ENCODE measurements at places on chromosomes 16 and 17.
A peak's percentile ranks its signal among the peaks of the same experiment; 100 is the strongest.

GRCh38 chr17:49881054-49881402, 33.2 kb upstream of the TAC4 start:
- DNase-seq, result no peak

- DNase-seq, result no peak
Measured at GRCh38 chr17:66527335-66527734, 224.9 kb downstream of the PRKCA start.

- DNase-seq, result no peak
Measured at GRCh38 chr17:32288615-32289014, 23.0 kb downstream of the RHBDL3 start.

DNA sequence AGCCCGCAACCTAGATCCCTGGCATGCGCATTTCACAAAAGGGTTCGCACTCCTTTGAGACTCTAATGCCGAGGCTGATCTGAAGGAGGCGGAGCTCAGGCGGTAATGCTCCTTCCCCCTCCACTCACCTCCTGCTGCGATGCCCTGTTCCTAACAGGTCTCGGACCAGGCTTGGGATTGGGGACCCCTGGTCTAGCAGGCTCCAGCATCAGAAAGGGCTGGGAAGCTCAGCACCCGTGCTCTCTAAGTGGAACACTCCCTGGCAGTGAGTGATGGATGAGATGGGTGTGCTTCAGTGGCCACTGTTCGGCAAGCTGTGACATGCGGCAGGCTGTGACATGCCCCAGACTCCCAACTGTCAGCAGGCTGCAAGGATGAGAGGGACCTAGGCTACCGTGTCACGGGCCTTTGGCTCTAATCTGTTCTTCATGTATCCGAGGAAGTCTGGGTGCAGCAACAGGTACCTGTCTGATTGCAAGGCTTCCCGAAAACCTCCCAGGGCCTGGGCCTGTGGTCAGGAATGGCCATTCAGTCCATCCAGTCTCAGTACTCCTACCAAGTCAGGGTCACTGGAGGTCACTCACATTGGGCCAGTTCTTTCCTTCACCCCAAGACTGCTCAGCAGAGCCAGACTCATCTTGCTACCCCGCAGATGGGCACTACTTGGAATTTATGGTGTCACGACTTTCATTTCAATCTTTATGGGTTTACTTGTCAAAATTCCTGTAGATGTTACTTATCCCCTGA, 1.3 kb upstream of the ST6GALNAC2 start:
- no peak for DNase-seq

- no peak for DNase-seq
Measured at GRCh38 chr17:2056206-2057174, 1.6 kb downstream of the HIC1 start.

GRCh38 chr17:39177256-39177655, 11.3 kb upstream of the ARL5C start:
- no peak for DNase-seq

DNA sequence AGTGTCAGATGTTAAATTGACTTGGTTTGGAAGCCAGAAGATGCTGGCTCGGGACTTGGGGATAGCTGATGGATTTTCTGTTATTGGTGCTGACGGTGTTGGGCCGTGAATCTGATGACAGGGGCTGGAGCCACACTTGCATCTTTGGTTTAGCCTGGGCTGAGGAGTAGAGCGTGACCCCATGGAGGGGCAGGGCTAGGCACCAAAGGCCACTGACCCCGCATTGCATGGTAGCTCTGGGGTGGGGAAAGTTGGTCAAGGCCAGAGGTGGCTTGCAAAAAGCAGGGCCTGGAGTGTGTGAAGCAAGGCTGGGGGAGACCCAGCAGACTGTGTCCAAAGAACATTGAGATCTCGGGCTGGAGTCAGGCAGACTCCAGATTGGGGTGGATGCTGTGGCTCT, 25.3 kb downstream of the WSCD1 start:
- no peak for DNase-seq

- no peak for DNase-seq
Measured at GRCh38 chr17:66963521-66963908, 992 bp upstream of the CACNG4 start.

GRCh38 chr16:68364561-68364998, 53.8 kb downstream of the PRMT7 start:
- no peak for DNase-seq

- DNase-seq, result no peak
Measured at GRCh38 chr17:80034791-80035686, 633 bp downstream of the TBC1D16 start.

DNA sequence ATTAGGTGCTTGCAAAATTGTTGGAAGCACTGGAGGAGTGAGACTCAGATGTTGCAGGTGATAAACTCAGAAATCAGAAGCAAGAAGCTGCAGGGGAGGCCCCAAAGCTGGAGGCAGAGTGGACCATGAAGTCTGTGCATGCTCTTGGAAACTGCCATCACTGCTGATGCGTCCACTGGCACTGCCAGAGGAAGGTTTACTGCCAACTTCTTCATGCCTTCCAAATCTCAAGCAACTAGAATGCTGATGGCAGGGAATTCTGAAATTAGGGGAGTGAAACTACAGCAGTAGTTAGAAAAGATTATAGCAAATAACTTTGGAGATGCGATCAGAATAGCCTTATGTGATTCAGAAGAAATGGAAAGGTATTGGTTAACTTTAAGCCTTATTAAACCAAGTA, 277.1 kb upstream of the SDK2 start:
- no peak for DNase-seq

DNA sequence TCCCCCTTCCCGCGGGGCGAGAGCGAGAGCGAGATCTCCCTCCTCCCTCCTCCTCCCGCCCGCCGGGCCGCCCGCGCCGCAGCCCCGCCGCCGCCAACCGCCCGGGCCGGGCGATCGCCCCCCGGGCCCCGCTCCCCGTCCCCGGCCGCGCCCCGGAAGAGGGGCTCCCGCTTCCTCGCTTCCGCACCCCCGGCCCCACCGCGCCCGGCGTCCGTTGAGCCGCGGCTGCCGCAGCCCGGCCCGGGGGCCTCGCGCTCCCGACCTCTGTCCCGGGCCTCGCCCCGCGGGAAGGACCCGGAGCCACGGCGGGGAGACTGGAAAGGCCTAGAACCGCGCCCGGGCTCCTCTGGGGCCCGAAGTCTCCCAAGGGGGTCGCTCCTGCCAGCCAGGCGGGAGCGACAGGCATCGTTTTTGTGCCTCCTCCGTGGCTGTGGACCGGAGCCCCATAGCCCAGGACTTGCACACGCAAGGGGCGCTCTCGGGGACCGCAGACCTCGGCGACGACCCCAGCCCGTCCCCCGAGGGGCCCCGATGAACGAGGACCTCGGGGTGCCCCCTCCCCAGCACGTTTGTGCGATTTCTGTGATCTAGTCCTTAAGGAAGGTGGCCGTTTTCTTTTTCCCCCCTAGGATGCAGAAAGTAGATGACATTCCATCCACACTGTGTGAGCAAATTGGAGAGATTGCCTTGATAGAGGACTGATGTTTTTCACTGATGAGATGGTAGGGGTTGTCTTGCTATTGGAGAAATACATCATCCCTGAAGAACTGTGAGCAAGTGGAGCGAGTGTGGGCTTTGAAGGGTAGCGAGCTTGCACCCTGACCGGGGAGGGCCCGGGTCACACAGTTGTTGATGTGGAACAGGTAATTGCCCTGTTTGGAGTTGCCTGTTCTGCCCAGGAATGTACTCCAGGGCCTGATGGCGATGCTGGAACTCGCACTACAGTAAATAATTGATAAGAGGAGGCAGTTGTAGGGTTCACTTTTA, 611 bp downstream of the BANP start:
- DNase-seq, result no peak

- no peak for DNase-seq
Measured at GRCh38 chr16:19095654-19096053, 18.1 kb upstream of the ITPRIPL2 start.

DNA sequence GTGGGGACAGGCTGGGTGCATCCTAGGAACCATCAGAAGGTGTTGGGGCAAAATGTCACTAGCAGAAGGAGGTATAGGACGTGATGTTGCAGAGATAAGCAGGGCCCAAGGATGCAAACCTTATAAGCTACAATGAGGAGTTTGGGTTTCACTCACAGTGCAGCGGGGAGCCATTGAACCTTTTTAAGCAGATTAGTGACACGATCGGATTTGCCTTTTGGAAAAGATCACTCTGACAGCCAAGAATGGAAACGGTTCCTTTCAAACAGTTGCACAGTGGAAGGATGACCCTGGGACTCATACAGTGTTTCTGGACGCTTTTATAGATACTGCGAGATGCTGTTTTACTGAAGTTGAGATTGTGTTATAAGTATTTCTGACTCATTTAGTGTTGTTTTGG, 131.8 kb upstream of the CACNG3 start:
- no peak for DNase-seq

- DNase-seq, result no peak
Measured at GRCh38 chr17:63996430-63997182, 1.5 kb upstream of the PRR29 start.

GRCh38 chr17:34163646-34164045, 91.4 kb upstream of the CCL2 start:
- DNase-seq, result no peak

- DNase-seq, result no peak
Measured at GRCh38 chr17:69423450-69423849, 9.0 kb downstream of the MAP2K6 start.

DNA sequence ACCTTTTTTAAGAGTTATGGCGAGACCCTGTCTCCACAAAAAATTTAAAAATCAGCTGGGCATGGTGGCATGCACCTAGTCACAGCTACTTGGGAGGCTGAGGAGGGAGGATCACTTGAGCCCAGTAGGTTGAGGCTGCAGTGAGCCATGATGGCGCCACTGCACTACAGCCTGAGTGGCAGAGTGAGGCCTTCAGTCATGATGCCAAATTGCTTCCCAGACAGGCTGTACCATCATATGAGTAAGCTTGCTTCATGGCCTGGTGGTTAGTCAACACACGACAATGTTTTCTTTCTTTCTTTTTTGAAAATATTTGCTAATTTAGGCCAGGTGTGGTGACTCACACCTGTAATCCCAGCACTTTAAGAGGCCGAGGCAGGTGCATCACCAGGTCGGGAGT, 12.5 kb downstream of the NTAN1 start:
- DNase-seq, result no peak

GRCh38 chr16:817001-817906, 16.7 kb upstream of the GNG13 start:
- DNase-seq, result no peak

- DNase-seq, result no peak
Measured at GRCh38 chr17:12977008-12977751, 40.6 kb downstream of the ELAC2 start.

- peak; percentile 92 for DNase-seq
Measured at GRCh38 chr17:49210158-49211029, at the start of the genes ABI3 and GNGT2. ABI3 (plus strand) TSS chr17:49210707; CDS start chr17:49210725, 18 bp downstream. GNGT2 (minus strand) TSS chr17:49210574; CDS start chr17:49207422, 3,152 bp downstream.

DNA sequence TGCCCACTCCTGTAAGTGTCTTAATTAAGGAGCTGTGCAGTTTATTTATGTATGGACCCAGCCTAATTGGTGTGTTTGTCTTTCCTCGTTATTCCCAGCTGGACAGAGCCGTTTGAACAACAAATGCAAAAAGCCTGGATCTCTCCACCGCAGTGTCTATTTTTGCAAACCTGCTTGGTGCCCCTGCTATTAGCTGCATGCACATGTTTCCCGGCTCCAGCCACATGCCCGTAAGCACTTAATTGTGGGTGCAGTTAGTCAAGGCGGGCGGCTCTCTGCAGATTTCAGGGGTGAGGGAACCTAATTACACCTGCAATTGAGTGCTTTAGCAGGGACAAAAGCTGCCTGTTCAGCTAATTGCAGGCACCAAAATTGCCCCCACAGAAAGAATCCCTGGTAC, 74.0 kb upstream of the GSE1 start:
- DNase-seq, result no peak

DNA sequence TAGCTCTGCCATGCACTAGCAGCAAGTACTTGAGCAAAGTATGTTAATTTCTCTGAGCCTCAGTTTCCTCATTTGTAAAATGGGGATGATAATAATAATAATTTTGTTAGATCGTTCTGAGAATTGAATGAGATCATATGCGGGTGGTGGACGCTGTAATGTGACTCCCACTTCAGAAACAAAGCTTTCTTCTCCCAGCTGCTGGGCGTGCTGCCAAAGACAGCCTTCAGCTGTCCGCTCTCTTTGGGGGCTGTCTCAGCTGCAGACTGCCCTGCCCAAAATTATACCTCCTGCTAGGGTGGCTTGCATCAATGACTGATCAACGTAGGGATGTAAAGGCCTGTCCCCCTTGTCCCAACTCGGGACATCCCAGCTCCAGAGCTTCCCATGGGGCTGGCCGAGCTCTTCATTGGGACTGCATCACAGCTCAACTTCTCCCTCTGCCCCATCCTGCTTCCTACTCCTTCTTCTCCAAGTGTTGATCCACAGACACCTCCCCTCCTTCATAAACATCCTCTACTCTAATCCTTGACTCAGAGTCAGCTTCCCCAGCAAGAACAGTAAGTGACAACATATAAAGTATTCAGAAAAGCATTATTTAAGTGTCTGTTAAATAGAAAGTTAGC, 30.7 kb upstream of the CDH5 start:
- no peak for DNase-seq

- DNase-seq, result no peak
Measured at GRCh38 chr17:11742886-11743285, 144.6 kb downstream of the DNAH9 start.

- peak; percentile 23 for DNase-seq
Measured at GRCh38 chr16:81366316-81366932, 51.7 kb downstream of the GAN start.

GRCh38 chr17:64084086-64084939, 45.6 kb downstream of the ERN1 start:
- DNase-seq, result no peak

GRCh38 chr17:67675481-67675880, 42.3 kb upstream of the NOL11 start:
- no peak for DNase-seq

GRCh38 chr17:75013092-75013559, 656 bp downstream of the MRPL58 start:
- no peak for DNase-seq

- DNase-seq, result no peak
Measured at GRCh38 chr17:4786516-4786915, 352 bp upstream of the VMO1 start.

- no peak for DNase-seq
Measured at GRCh38 chr16:12971241-12971640, 69.8 kb downstream of the SHISA9 start.

DNA sequence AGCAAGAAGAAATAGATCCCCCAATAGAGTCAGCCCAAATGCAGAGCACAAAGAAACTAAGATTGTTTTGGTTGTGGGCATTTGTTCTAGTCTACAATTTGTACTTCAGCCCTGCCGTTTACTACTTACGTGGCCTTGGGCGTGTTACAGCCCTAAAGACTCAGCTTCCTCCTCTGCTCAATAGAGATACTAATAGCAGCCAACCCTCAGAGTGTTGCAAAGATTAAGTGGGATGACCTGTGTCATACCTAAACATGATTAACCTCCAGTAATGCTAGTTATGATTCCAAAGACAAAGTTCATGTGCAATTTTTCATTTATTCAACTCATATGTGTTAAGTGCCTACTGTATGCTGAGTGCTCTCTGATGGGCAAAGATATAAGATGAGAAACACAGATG, 43.1 kb downstream of the MAF start:
- no peak for DNase-seq

All from GM12878 (cell line).